ENCODE measurements at places on chromosomes 6 and 20. TPM values are rescaled to one million over a fixed set of nuclear protein-coding genes. Genes with fewer than 3 reads are reported as not detected.

Gene RAB32
- total RNA-seq, result 21.4 TPM

Gene PSORS1C1
- total RNA-seq, result 1.3 TPM

DNA sequence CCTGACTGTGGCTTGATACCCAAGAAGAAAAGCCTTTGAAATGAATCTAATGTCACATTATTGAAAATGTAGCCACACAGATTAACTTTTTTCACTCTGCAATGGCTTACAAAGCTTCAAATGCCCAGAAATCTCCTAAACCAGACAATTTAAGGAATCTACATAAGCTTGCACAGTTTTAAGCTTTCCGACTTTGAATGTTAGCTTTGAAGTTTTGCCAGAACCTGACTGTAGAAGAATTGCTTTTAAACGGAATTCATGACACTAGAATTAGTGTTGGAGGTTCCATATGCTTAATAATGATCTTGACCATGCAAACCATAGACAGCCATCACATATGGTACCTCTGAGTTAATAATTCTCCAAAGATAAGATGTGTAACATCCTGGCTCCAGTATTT is 798.5 kb upstream of the EPHA7 start:
- DNase-seq, result peak; percentile 1

GRCh38 chr6:56608332-56608731 is 34.4 kb downstream of the DST start:
- no peak for DNase-seq

GRCh38 chr6:113182370-113183141 is 674.6 kb upstream of the MARCKS start:
- DNase-seq, result peak; percentile 86
